NCI-H460 (cell line): ENCODE measurements at places on chromosomes 1 and 21. TPM values are rescaled to one million over a fixed set of nuclear protein-coding genes. Genes with fewer than 3 reads are reported as not detected.

Gene DHDDS
- total RNA-seq: 20.3 and 24.9 TPM in 2 replicates

Gene PTGER3
- 0.09 and 0.15 TPM in 2 replicates for total RNA-seq

Gene OTUD7B
- 18.9 TPM in 2 replicates for total RNA-seq

Gene ZBTB37
- total RNA-seq: 12.6 and 14.3 TPM in 2 replicates

Gene CCDC185
- not detected in 2 replicates for total RNA-seq

Gene ALX3
- total RNA-seq: not detected in 2 replicates

Gene KLHDC9
- 3.6 and 5.3 TPM in 2 replicates for total RNA-seq

Gene TMEM81
- 4.5 and 6.0 TPM in 2 replicates for total RNA-seq

Gene ZMPSTE24
- 91.7 and 92.2 TPM in 2 replicates for total RNA-seq

Gene IL19
- total RNA-seq: not detected in 2 replicates

Gene PTAFR
- total RNA-seq: 0.09 TPM in 1 of 2 replicates, not detected in the other

Gene EFNA1
- total RNA-seq: 18.1 and 22.3 TPM in 2 replicates

Gene FCAMR
- not detected in 2 replicates for total RNA-seq

Gene SPRR4
- total RNA-seq: not detected in 2 replicates

Gene CHIA
- total RNA-seq: not detected in 2 replicates

Gene S100A7
- total RNA-seq: not detected in 2 replicates

Gene NPHS2
- total RNA-seq: not detected in 2 replicates

Gene LEPROT
- 40.8 and 53.8 TPM in 2 replicates for total RNA-seq

Gene CFAP141
- total RNA-seq: not detected in 2 replicates

Gene SPATA46
- total RNA-seq: not detected in 2 replicates

Gene FAM110D
- not detected in 2 replicates for total RNA-seq

Gene C1orf115
- total RNA-seq: 3.8 and 5.7 TPM in 2 replicates

Gene TRIM33
- 15.2 and 18.4 TPM in 2 replicates for total RNA-seq
